ENCODE measurements at places on chromosomes 2 and 18.
A peak's percentile ranks its signal among the peaks of the same experiment; 100 is the strongest.

GRCh38 chr2:12050396-12050795, 304.0 kb downstream of the LPIN1 start:
- no peak for DNase-seq
- no peak overlapping the region for H3K4me3 ChIP-seq
- H3K27me3 ChIP-seq = no peaks in the 10 kb centered on the region
- peaks cover 38% of the 10 kb centered on the region for H3K4me1 ChIP-seq

DNA sequence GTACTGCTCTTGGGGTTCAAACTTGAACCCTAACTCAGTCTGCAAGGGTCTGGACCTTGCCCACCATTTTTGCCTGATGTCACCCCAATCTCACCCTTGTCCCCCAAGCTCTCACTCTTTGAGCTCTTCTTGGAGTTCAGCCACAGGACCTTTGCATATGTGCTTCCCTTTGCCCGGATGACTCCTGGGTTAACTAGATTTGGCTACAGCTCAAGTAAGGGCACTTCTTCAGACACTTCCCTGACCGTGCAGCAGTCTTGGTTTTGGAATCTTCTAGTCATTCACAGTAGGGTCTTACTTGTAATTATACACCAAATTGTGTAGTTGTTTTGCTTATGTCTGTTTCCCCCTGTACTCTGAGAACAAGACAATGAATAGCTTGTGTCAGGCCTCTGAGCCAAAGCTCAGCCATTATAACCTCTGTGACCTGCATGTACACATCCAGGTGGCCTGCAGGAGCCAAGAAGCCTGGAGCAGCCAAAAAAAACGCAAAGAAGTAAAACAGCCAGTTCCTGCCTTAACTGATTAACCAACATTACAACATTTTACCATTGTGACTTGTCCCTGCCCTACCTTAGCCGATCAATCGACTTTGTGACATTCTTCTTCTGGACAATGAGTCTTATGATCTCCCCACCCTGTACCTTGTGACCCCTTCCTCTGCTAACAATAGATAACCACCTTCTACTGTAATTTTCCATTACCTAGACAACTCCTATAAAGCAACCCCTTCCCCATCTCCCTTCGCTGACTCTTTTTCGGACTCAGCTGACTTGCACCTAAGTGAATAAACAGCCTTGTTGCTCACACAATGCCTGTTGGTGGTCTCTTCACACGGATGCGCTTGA, 1.0 kb upstream of the MOGAT1 start:
- peaks cover 8% of the 10 kb centered on the region for H3K27me3 ChIP-seq
- H3K4me3 ChIP-seq = no peak overlapping the region
- H3K36me3 ChIP-seq = no peaks in the 10 kb centered on the region
- H3K4me1 ChIP-seq = no peaks in the 10 kb centered on the region

- H3K27ac ChIP-seq = no peak overlapping the region
- H3K36me3 ChIP-seq = no peaks in the 10 kb centered on the region
- no peak for DNase-seq
- H3K4me3 ChIP-seq = no peak overlapping the region
- no peaks in the 10 kb centered on the region for H3K4me1 ChIP-seq
Observed at GRCh38 chr2:2134037-2134436, 197.0 kb downstream of the MYT1L start.

DNA sequence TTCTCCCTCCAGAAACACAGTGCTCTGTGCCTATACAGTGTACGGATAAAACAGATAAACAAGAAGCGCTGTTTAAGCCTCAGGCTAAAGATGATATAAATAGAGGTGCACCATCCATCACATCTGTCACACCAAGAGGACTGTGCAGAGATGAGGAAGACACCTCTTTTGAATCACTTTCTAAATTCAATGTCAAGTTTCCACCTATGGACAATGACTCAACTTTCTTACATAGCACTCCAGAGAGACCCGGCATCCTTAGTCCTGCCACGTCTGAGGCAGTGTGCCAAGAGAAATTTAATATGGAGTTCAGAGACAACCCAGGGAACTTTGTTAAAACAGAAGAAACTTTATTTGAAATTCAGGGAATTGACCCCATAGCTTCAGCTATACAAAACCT, 70.7 kb downstream of the TANK start:
- H3K27me3 ChIP-seq = no peaks in the 10 kb centered on the region
- peaks cover 1% of the 10 kb centered on the region for H3K36me3 ChIP-seq
- H3K4me3 ChIP-seq = no peak overlapping the region
- no peak overlapping the region for H3K27ac ChIP-seq

GRCh38 chr2:117323331-117323730, 491.2 kb upstream of the DDX18 start:
- H3K27ac ChIP-seq = no peak overlapping the region
- no peaks in the 10 kb centered on the region for H3K27me3 ChIP-seq
- DNase-seq = no peak
- H3K36me3 ChIP-seq = no peaks in the 10 kb centered on the region
- H3K4me3 ChIP-seq = no peak overlapping the region

GRCh38 chr2:47810850-47811249, 27.9 kb downstream of the MSH6 start:
- H3K4me3 ChIP-seq = no peak overlapping the region
- H3K27ac ChIP-seq = no peak overlapping the region
- peaks cover 4% of the 10 kb centered on the region for H3K36me3 ChIP-seq
- DNase-seq = no peak

DNA sequence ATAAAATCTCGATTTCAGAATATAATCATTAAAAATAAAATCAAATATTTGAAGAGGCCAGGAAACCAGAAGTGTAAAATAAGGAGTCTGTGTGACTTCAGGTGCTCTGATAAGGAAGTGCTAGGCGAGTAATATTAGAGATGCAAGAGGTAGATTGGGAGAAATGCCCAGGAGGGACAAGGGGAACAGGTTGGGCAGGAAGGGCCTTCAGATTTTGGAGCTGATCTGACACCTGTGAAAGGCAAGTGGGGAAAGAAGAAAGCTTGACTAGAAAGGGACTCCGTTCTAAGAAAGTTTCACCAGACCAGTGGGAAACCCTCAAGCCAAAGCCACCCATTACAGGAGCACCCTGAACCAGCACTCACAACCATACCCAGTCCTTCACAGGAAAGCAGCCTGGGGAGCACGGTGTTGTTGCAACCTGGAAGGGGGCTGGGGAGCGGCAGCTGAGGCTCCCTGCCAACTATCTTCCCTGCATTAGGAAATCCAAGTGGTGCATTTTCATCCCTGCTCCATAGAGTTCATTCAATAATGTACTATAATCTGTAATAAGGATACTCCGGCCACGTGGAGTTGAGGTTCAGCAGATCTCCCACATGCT, 57.5 kb upstream of the GREB1L start:
- no peaks in the 10 kb centered on the region for H3K4me1 ChIP-seq
- H3K27ac ChIP-seq = no peak overlapping the region
- no peak overlapping the region for H3K4me3 ChIP-seq
- no peaks in the 10 kb centered on the region for H3K36me3 ChIP-seq
- H3K27me3 ChIP-seq = no peaks in the 10 kb centered on the region

DNA sequence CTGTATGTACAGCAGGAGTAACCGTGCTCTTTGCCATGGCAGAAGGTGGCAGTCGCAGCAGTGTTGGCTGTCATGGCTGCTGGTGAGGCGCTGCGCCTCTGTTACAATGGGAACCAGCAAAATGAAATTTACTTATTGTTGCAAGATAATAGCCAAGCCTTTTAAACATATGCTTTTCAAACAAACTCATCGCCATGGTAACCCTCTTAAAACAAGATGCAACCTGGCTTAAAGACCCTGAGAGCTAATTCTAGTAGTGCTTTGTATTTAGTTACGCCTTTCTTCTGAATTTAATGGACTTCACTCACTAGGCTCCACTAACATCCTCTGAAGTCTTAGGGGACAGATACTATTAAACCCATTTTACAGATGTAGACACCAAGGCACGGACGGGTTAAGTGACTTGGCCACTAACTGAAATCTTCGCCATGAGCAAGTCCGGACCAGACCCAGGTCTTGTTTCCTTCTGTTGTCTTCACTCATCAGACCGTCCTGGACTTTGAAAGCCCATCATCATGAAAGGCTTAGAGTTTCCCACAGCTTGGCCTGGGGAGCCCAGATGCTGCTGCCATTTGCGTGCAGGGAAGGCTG, 111.6 kb upstream of the ODC1 start:
- H3K36me3 ChIP-seq = 0 out of 2 replicates have a peak, but pooled peaks cover 3% of the 10 kb centered on the region
- no peak overlapping the region for H3K27ac ChIP-seq
- no peak for DNase-seq
- no peaks in the 10 kb centered on the region for H3K4me1 ChIP-seq

DNA sequence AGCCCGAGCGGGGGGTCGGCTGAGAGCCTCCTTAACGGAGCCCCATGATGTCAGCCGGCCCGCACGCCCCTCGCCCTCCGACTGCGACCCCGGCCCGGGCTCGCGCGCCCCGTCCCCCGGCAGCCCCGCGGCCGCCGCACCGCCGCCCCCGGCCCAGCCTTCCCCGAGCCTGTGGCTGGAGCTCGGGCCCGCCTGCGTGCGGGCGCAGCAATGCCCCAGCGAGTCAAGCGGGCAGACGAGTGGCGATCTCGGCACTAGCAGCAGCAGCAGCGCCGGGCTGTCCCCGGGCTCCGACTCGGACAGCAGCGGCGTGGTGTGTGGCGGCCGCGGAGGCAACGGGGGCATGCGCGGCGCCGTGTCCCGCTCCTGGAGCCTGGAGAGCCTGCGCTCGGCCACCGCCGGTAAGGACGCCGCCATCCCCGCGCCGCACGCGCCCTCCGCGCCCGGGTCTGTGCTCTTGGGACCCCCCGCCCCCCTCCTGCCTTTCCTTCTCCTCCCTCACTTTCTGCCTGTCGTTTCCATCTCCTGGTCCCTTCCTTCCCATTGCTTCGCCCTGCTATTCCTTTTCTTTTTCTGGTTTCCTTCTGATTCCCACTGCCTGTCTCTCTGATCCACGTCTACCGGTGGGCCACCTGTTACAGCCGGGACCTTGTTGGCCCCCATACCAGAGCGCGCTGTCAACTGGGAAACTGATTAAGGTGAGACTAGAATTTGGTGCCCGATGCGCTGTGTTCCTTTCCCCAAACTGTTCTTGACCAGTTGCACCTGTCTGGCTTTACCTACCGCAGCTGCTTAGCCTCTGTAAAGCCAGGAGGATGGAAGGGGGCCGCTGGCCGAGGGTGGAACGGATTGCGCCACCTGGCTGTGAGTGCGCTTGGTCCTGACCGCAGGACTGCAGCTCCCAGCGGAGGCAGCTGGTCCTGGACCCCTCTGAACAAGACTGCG, 127.4 kb downstream of the ARHGEF4 start:
- peaks cover 8% of the 10 kb centered on the region for H3K27me3 ChIP-seq
- no peaks in the 10 kb centered on the region for H3K36me3 ChIP-seq
- no peak overlapping the region for H3K4me3 ChIP-seq
- H3K4me1 ChIP-seq = no peaks in the 10 kb centered on the region

GRCh38 chr2:46854260-46854659, 61.3 kb downstream of the MCFD2 start:
- no peaks in the 10 kb centered on the region for H3K36me3 ChIP-seq
- no peak for DNase-seq
- H3K27me3 ChIP-seq = no peaks in the 10 kb centered on the region
- H3K4me3 ChIP-seq = no peak overlapping the region

GRCh38 chr2:37230581-37230980, 815 bp downstream of the CEBPZ start:
- no peaks in the 10 kb centered on the region for H3K27me3 ChIP-seq
- H3K4me1 ChIP-seq = no peaks in the 10 kb centered on the region
- H3K36me3 ChIP-seq = no peaks in the 10 kb centered on the region
- H3K4me3 ChIP-seq = peak overlapping the region; percentile 91
- no peak for DNase-seq
- H3K27ac ChIP-seq = peak overlapping the region; percentile 87

DNA sequence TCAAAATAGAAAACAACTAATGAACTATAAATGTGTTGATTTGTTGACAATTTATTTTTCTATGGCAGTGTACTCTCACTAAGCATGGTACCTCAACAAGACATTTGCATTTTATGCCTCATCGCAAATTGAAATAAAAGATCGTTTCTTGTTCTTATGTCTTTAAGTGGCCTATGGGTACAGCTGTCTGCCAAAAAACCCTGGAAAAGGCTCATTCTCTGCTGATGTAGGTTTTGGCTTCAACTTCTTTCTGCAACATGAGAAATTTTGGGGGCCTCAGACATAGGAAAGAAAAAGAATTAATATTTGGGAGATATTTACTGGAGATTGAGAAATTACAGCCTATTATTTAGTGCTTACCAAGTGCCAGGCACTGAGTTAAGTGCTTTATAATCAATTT, 205.1 kb upstream of the DPP10 start:
- no peaks in the 10 kb centered on the region for H3K27me3 ChIP-seq
- H3K36me3 ChIP-seq = no peaks in the 10 kb centered on the region
- H3K4me1 ChIP-seq = no peaks in the 10 kb centered on the region
- DNase-seq = no peak

- H3K27ac ChIP-seq = no peak overlapping the region
- DNase-seq = no peak
- H3K27me3 ChIP-seq = no peaks in the 10 kb centered on the region
Observed at GRCh38 chr2:67186871-67187270, 210.3 kb upstream of the ETAA1 start.

GRCh38 chr2:162111958-162112850, 38.2 kb upstream of the DPP4 start:
- no peak overlapping the region for H3K4me3 ChIP-seq
- no peaks in the 10 kb centered on the region for H3K4me1 ChIP-seq
- H3K27me3 ChIP-seq = no peaks in the 10 kb centered on the region
- no peaks in the 10 kb centered on the region for H3K36me3 ChIP-seq

GRCh38 chr2:45401431-45401922, 209.6 kb downstream of the SRBD1 start:
- no peak overlapping the region for H3K4me3 ChIP-seq
- no peaks in the 10 kb centered on the region for H3K36me3 ChIP-seq
- no peak for DNase-seq

DNA sequence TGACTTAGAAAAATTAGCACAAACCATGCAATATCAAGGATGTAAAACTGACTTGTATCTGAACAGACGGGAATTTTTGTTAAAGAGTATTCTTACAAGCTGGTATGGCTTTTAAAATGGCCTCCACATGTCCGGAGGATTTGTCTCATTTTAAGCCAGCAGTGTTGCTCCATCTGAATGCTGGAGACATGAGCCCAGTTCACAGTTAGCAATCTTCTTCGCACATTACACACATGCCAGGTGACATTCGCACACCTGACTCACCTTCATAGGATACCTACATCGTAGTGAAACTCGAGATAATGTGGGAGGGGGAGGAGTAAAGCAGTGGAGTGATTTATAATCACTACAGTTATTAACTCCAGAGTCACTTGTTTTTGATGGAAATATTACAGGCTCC, 231.8 kb upstream of the RBBP8 start:
- no peak for DNase-seq
- no peak overlapping the region for H3K4me3 ChIP-seq
- H3K36me3 ChIP-seq = no peaks in the 10 kb centered on the region
- H3K4me1 ChIP-seq = no peaks in the 10 kb centered on the region
- H3K27ac ChIP-seq = no peak overlapping the region
- H3K27me3 ChIP-seq = no peaks in the 10 kb centered on the region

- H3K4me1 ChIP-seq = peaks cover 6% of the 10 kb centered on the region
- no peak overlapping the region for H3K27ac ChIP-seq
- no peaks in the 10 kb centered on the region for H3K36me3 ChIP-seq
- H3K4me3 ChIP-seq = no peak overlapping the region
Observed at GRCh38 chr2:126776255-126776654, 120.3 kb downstream of the GYPC start.

DNA sequence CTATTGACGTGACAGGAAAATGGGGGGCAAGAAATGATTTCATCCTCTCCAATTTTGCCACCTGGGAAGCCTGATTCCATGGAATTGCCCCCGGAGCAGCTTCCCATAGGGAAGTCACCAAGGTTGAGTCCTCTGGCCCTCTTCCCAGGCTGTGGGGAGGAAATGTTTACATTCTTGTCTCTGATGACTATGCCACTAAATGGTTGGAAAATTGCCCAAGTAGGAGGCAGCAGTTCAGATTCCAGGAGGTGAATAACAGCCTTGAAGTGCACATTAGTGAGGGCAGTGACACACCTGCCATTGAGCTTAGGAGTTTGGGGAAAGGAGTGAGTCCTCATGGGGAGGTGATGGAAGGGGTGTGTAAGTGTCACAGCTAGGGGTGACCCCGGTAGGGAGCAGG, 449.2 kb upstream of the DCC start:
- H3K27me3 ChIP-seq = no peaks in the 10 kb centered on the region
- no peak overlapping the region for H3K4me3 ChIP-seq
- no peaks in the 10 kb centered on the region for H3K4me1 ChIP-seq
- no peaks in the 10 kb centered on the region for H3K36me3 ChIP-seq

Measured in GM12878 (cell line).